PC-3 (cell line): ENCODE measurements at places on chromosomes 12 and 14. TPM values are rescaled to one million over a fixed set of nuclear protein-coding genes. Genes with fewer than 3 reads are reported as not detected.

GRCh38 chr12:26941215-26941594 lies 2.9 kb downstream of the FGFR1OP2 start:
- DNase-seq = no peak

AP4S1 gene
- 3.0 and 3.2 TPM in 2 replicates for total RNA-seq

- DNase-seq = no peak
Measured at GRCh38 chr12:123992118-123992825, 19.3 kb downstream of the ZNF664 start.

AMN gene
- 0.17 TPM in 1 of 2 replicates, not detected in the other for total RNA-seq

- DNase-seq = no peak
Measured at GRCh38 chr14:97367278-97367677, 570.1 kb downstream of the VRK1 start.

DNA sequence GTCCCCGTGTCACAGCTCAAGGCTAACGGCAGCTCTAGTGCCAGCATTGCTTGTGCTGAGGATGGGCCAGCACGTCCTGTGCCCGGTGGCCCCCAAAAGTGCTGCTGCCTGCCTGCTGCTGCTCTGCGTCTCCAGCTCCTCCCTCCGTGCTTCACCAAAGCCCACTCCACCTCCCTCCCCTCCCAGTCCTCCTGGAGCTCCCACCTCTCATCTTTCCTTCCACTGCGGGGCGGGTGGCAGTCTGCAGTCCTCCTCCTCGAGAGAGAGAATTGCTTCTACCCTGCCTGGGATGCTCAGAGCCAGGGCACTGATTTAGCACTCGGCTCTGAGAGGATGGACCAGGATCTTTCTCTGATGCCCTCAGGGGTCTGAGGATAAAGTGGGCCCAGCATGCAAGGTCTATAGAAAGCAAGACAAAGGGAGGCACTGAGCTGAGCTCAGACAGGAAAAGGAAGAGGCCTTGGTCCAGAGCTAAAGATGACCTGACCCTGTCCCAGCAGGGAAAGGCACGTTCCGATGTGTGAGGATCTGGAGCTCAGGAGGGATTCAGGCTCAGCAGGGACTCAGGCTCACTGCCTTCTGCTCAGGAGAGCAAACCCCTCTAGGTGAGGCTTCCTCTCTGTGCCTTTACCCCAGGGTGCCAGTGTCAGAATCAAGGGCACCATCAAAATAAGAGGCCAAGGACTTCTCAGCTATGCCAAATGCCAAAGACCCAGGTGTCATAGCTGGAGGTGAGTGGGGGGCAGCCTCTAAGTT lies 113.1 kb upstream of the FKBP4 start:
- DNase-seq = no peak

GRCh38 chr12:19398376-19399363 lies 40.6 kb upstream of the AEBP2 start:
- DNase-seq = no peak

DNA sequence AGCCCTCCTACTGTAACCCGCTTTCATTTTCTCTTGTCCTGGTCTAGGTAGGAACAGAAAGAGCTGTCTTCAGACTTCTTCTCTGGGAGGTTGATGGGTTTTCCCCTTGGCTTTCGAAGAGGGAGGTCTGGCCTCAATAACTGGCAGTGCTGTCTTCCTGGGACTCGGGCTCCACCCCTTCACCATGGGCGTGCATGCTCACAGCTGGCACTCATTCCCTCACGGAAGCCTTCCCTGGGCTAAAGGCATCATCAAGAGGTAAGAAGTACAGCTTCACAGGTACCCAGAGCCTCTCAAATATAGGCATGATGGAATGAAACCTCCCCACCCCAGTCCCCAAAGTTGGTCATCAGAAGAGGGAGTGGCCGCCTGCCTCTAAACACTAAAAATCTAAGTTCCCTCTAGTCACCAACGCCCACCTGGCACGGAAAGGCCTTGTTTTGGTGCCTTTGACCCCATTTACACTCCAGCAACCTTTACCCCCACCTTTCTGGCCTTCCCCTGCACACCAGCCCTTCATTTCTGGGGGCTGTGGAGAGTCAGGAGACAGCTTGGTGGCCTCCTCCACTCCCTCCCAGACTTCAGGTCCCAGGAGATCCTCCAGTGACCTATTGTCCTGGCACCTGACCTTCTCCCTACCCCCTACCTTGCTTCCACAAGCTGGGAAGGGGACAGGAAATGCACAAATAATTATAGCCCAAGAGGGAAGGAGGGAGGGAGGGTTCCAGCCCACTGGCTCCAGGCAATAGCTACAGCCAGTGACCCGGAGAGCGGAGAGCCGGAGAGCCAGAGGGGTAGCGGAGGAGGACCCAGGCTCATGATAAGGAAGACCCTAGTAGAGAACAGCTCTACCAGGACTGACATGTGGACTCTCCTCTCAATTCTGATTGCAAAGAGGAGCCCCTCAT lies 2.8 kb downstream of the RAPGEF3 start:
- DNase-seq = no peak

- peak; percentile 32 for DNase-seq
Measured at GRCh38 chr12:25155022-25155576, 39.9 kb downstream of the DNAI7 start.

DNA sequence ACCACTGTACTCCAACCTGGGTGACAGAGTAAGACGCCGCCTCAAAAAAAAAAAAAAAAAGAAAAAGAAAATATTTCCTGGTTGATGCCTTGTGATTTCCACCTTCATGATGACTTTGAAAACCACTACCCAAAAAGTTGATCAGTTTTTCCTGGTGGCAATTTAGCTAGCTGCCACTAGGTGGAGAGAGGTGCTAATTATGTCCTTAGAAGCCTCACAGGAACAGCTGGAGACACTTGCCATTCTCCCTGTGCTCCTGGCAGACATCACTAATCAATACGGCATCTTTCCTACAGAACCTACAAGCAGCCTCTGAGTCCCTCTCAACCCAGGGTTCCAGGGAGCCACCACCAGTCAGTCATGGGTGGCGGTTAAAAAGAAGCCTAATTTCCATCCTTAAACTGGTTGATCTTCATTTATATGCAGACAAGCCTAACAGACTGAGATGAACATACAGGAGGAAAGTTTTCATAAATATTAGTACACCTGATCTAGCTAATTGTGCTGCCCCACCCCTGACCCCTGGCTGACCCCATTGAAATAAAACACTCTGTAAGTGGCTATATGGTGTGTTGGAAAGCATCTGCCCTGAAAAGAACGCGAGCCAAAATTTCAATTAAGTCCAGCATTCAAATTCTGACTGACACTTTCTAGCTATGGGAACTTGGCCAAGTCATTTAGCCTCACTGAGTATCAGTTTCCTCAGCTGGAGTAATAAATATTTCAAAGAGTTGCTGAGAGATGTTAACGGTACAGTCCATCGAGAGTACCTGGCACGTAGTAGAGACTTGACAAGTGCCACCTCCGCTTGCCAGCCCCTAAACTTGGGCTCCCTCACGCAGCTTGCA lies 6.2 kb upstream of the OAS1 start:
- peak; percentile 74 for DNase-seq

- no peak for DNase-seq
Measured at GRCh38 chr14:80977221-80977620, 21.8 kb downstream of the TSHR start.

GRCh38 chr14:25122211-25122610 lies 72.3 kb upstream of the STXBP6 start:
- no peak for DNase-seq

DNA sequence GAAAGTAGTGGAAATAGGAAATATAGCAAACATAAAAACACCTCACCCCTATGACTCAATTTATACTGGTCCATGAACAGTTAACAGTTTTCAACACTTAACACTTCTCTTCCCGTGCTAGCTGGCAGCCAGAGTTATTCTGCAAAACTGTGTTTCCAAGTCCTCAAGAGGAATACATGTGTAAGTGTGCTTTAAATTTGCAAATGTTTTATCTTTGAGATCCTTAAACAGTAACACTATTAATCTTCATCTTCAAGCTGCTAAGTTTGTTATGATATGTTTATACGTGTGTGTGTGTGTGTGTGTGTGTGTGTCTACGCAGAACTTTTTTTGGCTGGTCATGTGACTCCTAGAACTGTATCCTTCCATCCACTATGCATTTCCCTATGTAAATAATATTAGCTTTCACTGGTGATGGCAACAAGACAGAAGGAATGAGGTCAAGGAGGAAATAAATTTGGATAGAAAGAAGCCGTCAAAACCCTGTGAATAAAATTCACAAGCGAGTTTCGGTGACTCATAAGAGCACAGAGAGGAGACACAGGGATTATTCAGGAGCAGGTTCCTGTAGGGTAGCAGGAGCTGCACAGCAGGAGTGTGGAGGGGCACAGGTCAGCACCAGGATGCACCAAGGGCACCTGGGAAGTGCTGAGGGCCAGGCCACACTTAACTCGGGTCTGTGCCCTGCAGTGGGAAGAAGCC lies 105.9 kb upstream of the ETV6 start:
- peak; percentile 41 for DNase-seq

ASB2 gene
- total RNA-seq = 0.12 and 0.22 TPM in 2 replicates

MMP19 gene
- 0.04 and 0.17 TPM in 2 replicates for total RNA-seq

DNA sequence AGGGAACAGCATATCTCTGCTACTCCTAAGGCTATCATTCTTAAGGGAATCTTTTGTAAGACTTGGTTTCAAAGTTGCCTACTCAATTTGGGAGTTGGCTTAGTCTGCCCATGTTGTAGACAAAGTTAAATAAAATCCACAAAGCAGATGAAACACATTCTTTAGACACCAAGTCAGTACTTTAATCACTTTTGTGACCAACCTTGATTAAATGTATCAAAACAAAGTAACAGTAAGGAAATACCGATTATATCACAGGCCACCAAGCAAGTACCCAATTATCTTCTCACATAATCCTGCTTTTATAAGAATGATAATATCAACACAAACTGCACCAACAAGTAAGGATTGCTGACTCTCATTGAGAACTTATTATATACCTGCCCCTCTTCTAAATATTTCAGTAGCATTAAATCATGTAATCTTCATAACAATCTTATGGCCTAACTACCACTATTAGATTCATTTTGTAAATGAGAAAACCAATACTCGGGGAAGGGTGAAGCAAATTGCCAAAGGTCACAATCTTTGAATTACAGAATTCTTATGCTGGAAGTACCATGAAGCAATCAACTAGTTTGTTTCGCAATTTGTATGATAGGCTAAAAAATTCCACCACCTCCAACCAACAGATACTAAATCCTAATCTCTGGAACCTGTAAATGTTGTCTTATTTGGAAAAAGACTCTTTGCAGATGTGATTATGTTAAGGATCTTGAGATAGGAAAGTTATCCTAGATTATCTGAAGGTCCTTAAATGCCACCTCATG lies 12.6 kb upstream of the DIO2 start:
- no peak for DNase-seq

DNA sequence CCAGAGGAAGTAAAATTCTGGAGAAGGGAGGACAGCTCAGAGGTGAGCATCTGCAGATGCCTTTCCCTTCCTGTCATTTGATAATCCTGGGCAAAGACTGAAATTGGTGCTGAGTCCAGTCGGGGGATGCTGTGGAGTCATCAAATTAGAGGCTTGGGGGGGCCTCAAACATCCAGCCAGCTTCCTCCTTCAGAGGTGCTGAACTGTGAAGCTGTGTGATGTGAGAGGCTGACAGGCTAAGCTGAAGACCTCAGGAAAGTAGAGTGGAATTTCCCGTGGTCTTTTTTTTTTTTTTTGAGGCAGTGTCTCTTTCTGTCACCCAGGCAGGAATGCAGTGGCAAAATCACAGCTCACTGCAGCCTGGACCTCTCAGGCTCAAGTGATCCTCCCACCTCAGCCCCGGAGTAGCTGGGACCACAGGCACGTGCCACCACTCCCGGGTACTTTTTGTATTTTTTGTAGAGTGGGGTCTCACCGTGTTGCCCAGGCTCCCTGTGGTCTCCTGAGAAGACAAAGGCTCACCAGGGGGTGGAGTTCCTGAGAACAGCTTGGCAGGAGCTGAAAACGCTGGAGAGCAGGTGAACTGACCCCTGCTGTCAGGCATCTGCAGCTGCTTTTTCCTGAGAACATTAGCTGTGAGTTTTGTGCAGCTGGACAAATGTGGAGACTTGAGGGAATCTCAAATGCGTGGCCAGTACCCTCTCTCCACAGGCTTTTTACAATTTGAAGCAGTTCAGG lies 6.1 kb upstream of the TCL1B start:
- DNase-seq = no peak

RAB2B gene
- 11.7 and 26.8 TPM in 2 replicates for total RNA-seq

GRCh38 chr12:121230538-121230907 lies 20.6 kb downstream of the P2RX4 start:
- DNase-seq = no peak

FOXA1 gene
- total RNA-seq = 212 and 249 TPM in 2 replicates

DNA sequence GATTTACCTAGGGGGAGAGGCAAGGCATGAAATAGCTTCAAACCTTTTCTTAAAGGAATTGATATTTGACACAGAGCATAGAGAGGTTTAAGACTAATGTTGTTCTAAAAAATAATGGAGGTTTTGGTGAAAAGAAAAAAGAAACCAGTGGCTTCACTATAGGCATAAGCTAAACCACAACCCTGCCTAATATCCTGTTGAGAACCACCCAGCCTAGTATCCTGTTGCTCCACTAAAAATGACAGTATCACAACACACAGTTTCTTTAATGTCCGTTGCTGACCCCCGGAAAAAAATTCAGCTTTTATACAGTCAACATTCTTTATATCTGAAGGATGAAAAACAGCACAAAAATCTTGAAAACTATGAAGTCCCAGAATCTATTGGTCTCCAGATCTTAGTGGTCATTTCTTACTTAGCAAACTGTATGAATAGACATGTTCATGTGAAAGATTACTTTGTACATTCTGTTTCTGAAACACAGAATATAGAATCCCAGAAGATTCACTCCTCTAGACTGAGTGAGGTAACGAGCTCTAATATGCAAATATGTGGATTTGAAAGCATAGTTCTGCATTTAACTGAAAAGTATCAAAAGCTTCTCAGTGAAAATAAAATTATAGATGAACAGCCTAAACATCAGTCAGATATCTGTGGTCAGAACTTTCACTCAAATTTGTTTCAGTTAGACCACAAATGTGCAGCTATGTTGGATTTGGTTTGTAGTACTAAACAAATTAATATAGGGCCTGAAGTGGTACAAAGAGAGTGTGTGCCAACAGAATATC lies 40.5 kb downstream of the GALC start:
- DNase-seq = no peak

- no peak for DNase-seq
Measured at GRCh38 chr12:6377667-6377994, 2.3 kb upstream of the SCNN1A start.

IQSEC3 gene
- total RNA-seq = 0.11 TPM in 1 of 2 replicates, not detected in the other

FOXM1 gene
- 71.4 and 88.6 TPM in 2 replicates for total RNA-seq

DNA sequence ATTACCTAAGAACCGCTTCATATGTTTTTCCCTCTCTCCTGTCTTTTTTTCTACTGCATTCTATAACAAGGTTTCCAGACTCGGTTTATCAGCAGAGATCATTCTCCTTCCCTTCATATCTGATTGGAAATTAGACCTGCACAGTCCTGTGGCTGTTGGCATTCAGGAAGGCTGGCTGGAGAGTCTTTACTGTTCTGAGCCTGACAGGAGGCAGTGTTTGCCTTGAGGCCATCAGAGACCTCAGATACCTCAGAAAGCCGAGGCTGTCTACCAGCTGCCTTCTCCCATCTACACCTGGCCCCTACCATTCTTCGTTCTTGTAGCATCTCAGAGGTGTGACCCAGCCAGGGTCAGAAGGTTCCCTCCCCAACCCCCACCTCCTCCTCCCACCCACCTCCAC lies 182.0 kb downstream of the CAND1 start:
- DNase-seq = no peak

CPSF6 gene
- 94.6 and 96.7 TPM in 2 replicates for total RNA-seq

GRCh38 chr14:97491697-97492096 lies 694.5 kb downstream of the VRK1 start:
- DNase-seq = no peak

- no peak for DNase-seq
Measured at GRCh38 chr12:86104087-86104486, 152.1 kb downstream of the MGAT4C start.

A2M gene
- total RNA-seq = not detected in 2 replicates

- peak; percentile 84 for DNase-seq
Measured at GRCh38 chr12:50581226-50582184, 76.7 kb downstream of the DIP2B start.

GRCh38 chr14:68589447-68590200 lies 203.2 kb downstream of the ZFP36L1 start:
- no peak for DNase-seq
